ENCODE measurements at places on chromosomes 7 and 10.

- no peak for DNase-seq
Observed at GRCh38 chr10:423178-423577, 266.3 kb downstream of the DIP2C start.

GRCh38 chr7:134359787-134360432, 43.2 kb upstream of the SLC35B4 start:
- no peak for DNase-seq

GRCh38 chr10:30494558-30494957, 60.6 kb downstream of the MAP3K8 start:
- DNase-seq: no peak

DNA sequence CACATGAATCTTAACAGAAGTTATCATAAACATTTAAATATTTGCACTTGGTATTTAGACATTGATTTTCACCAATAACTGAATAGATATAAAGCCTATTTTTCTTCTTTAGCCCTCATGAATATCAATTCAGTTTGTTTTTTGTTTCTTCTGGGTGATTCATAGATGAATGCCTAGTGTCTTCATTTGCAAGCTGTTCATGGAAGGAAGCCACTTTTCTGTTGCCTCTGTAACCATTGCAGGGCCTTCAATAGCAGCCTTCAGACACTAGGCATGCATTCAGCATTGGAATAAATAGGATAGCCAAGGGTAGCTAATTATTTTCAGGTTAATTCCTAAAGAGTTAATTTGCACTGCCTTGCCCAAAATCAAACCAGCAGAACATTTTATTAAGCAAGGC, 375.3 kb downstream of the DPP6 start:
- DNase-seq: no peak

DNA sequence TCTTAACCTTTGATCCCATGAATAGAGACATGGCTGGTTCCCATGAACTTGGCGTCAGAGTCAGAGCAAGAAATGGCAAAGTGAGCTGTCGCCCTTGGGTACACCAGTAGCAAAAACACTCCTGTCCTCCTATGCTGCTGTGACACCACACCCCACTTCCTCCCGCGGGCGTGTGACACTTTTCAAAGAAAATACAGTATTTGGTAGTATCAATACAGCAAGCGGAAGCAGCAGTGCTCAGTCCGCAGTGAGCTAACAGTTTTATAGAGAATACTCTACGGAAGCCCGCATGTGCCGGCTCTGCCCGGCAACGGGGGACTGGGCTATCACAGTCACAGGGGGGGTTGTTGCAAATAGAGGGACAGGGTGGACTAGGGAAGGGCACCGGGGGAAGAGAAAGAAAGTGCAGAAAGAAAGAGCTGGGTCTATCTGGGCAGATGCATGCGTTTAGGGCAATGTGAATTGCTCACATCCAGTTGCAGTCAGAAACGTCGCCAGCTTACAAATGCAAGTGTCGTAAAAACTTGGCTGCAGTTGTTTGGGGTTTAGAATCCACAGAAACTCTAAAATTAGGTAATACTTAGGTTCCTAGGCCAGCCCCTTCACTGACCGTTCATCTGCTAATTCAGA, 49.8 kb downstream of the PRKCQ start:
- peak; percentile 60 for DNase-seq

GRCh38 chr10:122388287-122388997, 13.9 kb downstream of the PLEKHA1 start:
- DNase-seq: no peak

DNA sequence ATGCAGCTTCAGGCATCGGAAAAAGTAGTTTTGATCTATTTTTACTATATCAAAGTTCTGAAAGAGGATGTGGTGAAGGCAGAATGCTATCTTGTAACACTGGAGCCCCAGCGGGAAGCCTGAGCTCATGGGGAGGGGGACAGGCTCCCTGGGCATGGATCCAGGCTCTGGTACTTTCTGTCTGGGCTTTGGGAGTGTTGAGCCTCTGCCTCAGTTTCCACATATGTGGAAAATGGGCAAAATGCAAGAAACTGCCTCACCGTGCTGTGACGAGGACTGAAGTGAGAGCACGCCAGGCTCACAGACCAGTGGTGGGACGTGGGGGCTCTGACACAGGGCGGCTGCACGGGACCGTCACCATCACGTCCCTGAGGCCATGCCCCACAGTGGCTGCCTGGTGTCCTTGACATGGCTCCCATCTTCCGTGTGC, 182.9 kb upstream of the SHH start:
- DNase-seq: no peak

DNA sequence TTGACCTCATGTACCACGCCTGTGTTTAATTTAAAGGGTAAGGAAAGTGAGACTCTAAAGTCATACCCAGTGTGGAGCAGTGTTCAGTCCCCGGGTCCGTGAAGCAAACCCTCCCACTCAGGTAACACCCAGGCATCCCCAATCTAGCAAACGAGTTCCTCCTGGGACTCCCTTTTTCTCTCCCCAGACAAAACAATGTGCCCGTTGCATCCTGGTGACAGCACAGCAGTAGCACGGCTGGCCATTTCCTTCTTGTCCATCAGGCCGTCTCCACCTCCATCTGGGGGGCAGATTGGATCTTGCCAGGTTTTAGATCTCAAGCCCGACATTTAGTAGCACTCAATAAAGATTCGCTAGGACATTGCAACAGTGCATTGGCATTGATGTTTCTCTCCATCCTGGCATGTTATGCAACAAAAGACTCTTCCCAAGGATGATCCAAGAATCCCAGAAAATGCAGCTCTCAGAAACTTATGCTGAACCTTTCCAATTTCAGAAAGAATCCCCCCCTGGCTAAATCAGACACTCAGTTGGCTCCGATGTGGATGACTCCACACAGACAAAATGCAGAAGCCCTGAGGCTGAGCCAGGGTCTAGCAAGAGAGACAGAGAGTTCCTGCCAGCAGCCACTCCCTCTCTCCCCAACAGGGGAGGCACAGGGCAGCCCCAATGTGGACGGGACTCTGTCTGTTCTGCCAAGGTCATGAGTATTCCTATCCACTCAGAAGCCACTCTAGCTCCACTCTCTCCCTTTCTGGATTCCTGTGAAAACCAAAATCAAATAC, 274.5 kb upstream of the MGMT start:
- no peak for DNase-seq

GRCh38 chr10:24383681-24384106, 174.8 kb downstream of the KIAA1217 start:
- DNase-seq: no peak

DNA sequence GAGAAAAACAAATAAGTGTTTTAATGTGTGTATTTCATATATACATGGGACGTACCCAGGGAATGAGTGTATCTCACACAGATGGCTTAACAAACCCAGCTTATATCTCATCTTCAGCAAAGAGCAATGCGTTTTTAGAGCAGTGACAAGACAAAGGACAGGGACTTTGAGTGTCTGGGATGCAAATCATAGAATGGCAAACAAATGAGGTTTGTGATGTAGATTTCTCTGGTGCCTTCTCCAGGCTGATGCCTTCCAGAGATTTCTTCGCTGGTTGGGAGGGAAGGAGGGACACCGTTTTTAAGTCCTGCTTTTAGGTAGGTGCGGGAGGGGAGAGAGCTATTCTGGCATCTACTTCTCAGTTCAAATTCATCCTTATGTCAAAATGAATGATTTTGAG, 16.6 kb downstream of the LANCL2 start:
- no peak for DNase-seq

- DNase-seq: no peak
Observed at GRCh38 chr10:561721-562120, 127.7 kb downstream of the DIP2C start.

GRCh38 chr10:12796401-12797160, 204.9 kb downstream of the CCDC3 start:
- DNase-seq: no peak

GRCh38 chr7:114930107-114930661, 8.3 kb downstream of the MDFIC start:
- no peak for DNase-seq

GRCh38 chr7:55561690-55562089, 10.6 kb downstream of the VOPP1 start:
- DNase-seq: no peak

DNA sequence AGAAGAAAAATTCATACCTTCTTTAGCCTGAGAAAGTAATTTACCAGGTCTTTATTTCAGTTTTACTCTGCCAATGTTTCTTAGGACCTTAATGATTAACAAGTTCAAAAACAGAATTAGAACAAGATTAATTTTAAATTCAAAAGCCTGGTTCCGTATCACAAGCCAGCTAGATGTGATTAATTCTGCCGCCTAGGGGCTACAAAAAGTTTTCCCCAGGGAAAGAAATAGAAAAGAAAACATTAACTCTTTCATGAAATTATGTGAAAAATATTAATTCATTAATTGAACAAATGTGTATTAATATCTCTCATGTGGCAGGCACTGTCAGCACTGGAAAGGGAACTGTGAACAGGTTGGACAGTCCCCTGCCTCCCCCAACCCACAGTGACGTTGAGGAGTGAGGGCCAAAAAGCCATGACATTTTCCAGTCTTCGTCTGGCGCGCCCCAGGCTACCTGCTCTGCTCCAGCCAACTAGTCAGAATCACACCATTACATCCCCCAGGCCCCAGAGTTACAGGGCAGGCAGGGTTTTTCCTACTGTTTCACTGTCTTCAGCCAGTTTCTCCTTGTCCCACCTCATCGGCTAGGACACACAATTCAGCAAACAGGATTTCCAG, 20.1 kb downstream of the TMEM176A start:
- DNase-seq: no peak

- DNase-seq: no peak
Observed at GRCh38 chr7:157767506-157768197, 430.8 kb downstream of the DNAJB6 start.

DNA sequence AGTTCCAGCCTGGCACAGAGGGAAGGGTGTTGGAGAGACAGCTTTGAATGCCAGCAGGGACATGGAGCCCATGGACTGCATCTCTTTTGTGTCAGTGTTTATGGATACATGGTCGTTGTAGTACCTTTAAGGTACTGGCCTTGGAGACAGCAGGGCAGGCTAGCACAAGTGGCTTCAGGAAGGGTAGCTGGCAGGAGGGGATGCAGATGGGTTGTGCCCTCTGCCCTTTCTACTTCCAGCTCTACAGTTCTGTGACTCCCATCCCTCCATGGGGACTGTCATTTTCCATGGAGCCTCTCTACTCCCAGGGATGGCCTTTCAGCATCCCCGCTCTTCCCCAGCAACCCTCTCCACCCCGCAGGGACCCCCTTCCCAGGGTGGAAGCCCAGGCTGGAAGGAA, 25.1 kb downstream of the POLL start:
- no peak for DNase-seq

- DNase-seq: no peak
Observed at GRCh38 chr10:42961796-42962109, 115.1 kb upstream of the RET start.

DNA sequence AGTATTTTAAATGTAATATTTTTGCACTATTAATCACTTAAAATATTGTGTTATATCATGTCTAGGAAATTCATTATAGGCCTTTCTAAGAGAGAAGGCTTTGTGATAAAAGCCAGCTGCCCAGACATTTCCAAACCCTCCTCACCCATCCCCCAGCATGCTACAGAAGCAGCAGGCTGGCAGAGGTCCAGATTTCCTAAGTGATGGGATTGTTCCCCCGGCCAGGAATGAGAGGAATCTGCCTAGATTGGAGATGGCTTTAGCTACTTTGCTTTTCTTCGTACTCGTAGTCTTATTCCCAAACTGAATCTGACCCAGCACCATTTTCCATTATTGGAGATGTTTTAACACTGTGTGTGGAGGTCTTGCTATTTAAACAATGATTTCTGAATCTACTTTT, 29.4 kb downstream of the CDK14 start:
- no peak for DNase-seq

DNA sequence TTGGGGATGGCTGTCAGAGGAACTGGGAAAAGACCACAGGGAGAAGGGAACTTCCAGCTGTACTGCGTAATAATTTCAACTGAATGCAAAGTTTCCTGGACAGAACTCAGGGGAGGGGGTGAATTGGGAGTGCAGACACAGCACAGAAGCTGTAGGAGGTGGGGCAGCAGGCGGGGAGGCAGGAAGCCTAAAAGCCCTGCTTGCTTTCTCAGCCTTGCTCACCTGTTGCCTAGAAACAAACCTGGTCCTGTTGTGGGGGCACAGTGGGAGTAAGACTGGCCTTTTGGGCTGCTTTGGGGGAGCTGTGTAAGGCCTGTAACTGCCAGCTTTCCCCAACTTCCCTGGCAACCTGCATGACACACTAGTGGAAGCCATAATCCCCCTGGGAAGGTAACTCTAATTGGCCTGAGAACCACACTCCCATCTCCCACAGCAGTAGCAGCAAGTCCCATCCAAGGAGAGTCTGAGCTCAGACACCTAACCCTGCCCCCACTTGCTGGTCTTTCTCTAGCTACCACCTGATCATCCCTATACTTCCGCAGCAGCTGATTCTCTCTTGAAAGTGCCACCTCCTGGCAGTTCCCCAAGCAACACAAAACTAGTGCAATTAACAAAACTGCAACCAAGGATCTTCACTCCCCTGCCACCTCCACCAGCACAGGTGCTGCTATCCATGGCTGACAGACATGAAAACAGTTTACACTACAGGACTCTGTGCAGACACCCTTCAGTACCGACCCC, 1239.3 kb downstream of the SORCS1 start:
- no peak for DNase-seq

- DNase-seq: no peak
Observed at GRCh38 chr10:16686054-16686902, 130.9 kb downstream of the RSU1 start.

GRCh38 chr7:150850273-150850672, 2.0 kb upstream of the AOC1 start:
- DNase-seq: no peak

GRCh38 chr10:57657164-57657765, 610.4 kb downstream of the IPMK start:
- DNase-seq: no peak

DNA sequence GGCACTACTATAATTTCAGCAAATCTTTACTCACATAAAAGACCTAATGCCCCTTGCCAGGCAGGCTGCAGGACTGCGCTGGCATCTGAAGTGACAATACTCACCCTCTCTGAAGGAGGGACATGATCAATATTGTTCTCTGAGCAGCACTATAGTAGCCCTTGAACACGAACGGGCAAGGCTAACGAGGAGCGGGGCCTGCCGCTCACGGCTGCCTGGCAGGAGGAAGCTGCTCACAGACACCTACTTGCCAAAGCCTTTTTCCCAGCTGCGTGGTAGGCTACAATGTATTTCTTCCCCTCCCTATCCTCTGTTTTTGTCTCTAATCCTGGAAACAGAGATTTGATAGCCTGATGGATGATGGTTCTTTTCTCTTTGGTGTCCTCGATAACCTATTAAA, 19.9 kb downstream of the PUS7 start:
- DNase-seq: no peak

DNA sequence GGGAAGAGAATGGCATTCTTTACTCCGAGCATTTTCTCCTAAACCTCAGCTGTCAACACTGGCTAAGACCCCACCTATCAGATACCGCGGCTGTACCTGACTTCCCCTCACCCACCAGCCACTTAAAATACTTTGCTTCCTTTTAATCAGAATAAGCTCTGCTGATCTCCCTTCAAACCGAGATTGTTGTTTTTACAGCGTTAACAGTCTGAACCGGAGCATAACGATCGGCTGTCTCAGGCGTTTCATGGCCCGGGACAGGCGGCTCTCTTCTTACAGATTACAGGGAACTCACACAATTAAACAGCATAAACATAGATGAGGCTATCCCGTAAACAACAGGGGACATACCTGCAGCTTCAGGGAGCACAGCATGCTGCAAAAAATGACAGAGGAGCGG, 174.3 kb upstream of the RNF32 start:
- no peak for DNase-seq
